ENCODE measurements at places on chromosomes 11 and 22. TPM values are rescaled to one million over a fixed set of nuclear protein-coding genes. Genes with fewer than 3 reads are reported as not detected.

- no peak for DNase-seq
Observed at GRCh38 chr22:44363013-44363979, 50.5 kb upstream of the SHISAL1 start.

The SCO2 gene
- 1.0 TPM for polyA plus RNA-seq

DNA sequence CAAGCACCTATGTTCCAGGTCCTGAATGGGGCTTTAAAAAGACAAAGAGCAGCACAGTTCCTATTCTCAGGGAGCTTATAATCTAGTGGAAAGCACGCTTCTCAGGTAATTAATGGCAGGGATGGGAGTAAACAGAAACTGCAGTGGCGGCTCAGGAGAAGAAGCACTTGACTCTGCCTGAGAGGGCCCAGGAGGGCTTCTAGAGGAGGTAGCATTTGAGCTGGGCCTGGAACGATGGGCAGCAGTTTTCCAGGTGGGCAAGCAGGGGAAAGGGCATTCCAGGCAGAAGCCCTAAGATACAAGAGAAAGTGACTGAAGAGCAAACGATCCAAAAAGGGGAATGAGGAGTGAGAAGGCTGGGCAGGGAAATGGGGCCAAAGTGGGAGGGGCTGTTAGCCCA lies 37.1 kb upstream of the CHST1 start:
- no peak for DNase-seq

- no peak for DNase-seq
Observed at GRCh38 chr11:110000031-110000502, 93.1 kb upstream of the ZC3H12C start.

DNA sequence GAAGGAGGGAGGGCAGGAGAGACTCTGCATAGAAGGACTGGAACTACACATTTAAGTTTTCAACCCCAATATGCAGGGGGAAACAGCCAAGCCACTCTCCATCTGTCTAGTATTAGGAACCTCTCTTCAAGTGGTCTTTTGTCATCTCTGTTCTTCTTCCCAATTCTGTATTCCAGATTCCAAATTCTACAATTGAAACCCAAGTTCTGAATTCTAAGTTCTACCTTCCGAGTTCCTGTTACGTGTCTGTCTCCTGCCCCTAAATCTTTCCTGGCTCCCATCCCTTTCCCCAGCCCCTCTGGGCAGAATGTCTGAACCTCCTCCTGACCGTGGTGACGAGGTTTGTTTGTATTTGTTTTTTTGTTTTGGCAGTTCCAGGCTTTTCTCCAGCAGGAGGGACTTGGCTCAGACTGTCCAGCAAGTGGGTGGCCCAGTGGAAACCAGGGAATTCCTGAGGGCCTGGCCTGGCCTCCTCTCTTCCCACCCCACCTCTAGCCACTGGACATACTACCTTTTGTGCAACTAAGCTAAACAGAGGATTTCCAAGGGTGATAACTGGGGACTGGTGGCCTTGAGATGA lies 1.6 kb upstream of the THOC5 start:
- no peak for DNase-seq

DNA sequence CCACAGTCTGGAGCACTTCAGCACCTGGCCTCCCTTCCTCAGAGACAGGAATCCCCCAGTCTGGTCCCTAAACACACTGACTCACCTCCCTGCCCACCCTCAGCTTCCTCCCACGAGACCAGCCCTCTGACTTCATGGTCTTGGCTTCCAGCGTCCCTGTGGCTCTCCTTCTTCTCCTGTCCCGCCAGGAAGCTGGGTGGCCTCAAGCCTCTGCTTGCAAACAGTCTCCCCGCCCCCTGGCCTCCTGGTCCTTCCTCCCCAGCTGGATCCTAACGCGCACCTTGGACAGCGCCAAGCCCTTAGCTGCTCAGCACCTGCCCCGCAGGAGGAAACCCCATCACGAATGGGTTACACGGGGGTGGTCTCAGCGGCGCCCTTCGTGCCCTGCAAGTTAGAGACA lies 4.5 kb downstream of the NCF4 start:
- no peak for DNase-seq

DNA sequence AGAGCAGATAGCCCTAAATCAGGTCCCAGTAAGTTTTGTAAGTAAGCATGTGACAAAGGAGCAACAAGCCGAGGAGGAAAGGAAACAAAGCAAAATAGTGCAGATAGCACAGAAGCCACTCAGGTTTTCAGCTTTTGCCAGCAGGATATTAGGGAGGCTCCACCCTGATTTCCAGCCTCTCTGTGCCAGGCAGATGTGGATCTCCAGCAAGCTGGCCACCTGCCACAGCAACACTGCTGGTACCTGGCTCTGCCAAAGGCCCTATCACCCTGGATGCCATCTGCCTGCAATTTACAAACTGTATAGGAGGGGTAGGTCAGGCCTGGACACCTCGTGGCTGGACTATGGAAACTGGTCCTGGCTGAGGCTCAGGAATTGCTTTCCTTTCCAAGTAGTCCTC lies 12.2 kb upstream of the NNMT start:
- no peak for DNase-seq

GRCh38 chr11:23021287-23021863 lies 161.1 kb upstream of the CCDC179 start:
- peak; percentile 36 for DNase-seq

- no peak for DNase-seq
Observed at GRCh38 chr11:2752923-2753322, 53.1 kb upstream of the KCNQ1OT1 start.

- DNase-seq = no peak
Observed at GRCh38 chr22:46963672-46964545, 201.5 kb downstream of the TBC1D22A start.

The CCDC73 gene
- not detected for polyA plus RNA-seq

GRCh38 chr22:50217543-50218152 lies 16.8 kb downstream of the SELENOO start:
- no peak for DNase-seq

DNA sequence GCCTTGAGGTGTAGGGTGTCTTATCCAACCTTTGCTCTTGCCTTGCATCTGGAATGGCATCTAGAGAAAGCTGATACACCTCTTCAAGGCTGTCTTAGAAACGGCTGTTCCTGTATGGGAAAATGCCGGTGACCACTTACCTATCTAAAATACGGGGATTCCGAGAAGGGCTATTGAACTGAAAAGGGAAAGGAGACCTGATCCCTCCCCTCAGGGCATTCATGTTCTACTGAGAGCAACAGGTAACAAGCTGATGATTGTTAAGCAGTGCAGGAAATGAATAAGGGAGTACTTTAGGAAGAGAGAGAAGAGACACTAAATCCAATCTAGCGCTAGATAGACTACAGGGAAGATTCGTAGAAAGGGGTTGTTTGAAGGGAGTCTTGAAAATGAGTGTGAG lies 1388.1 kb downstream of the FAM181B start:
- DNase-seq = no peak

DNA sequence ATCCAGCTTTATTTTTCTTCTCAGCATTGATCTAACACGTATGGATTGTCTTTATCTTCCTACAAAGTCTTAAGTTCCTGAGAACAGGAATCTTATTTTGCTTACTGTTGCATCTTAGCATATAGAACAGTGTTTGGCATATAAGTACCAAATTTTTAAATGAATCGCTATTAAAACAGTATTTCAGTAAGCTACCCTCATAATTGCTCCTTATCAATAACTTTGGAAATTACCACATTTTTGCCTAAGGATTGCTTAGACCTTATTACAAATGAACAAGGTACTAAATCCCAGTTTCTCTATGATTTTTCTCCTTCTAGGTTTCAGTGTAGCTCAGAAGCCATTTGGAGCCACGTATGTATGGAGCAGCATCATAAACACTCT lies 9.7 kb downstream of the DEPDC7 start:
- no peak for DNase-seq

DNA sequence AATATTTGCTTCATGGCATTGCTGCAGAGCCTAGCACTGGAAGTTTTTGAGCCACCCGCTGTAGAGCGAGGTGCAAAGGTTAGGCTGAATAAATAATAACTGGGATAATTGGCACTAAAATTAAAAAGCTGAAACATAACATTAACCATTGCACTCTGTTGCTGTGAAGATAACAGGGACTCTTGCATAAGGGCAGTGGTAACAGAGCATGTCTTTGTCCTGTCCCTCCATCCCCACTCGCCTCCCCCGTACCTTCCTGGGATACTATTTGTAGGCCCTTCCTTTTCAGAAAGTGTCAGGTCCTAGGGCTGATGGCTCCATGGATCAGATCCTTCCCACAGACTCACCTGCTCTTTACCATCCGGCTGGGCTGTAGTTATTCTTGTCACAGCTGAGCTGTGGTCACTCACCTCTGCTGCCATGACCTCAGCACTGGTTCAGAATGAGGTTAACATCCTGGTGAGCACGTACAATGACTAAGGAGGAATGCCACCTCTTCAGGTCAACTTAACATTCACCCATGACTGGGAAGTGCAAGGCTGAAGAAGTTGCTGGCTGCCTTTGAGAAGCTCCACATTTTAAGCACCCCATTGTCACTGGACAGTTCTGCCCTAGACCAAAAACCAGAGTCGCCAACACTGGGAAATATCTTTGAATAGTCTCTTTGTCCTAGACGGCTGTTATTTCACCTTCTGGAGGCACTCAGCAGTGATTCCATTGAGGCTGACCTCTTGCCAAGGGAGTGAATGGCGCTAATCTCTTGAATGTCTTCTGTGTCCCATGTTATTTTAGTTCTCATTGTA lies 103.2 kb upstream of the KIRREL3 start:
- DNase-seq = no peak

The TRIM49D1 gene
- not detected for polyA plus RNA-seq

GRCh38 chr11:67640758-67641337 lies 1.3 kb upstream of the TBX10 start:
- no peak for DNase-seq

The MPPED2 gene
- not detected for polyA plus RNA-seq

DNA sequence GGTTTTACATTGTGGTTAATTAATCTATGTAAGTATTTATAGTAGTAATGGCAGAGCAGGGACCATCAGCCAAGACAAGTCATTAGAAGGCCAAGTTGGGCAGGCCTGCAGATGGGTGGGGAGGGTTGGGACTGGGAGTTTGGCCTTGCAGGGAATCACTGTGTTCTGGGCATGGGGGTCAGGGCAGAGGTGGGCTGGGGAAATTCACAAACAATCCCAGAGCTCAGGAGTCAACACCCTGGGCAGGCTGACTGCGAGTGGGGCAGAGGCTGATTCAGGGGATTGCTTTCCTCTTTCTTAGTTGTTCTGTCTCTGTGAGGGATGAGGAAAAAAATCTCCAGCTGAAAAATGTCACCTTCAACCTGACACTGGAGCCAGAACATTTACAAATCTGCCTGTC lies 322.5 kb downstream of the NTM start:
- DNase-seq = no peak

The PTGDR2 gene
- 1.9 TPM for polyA plus RNA-seq

DNA sequence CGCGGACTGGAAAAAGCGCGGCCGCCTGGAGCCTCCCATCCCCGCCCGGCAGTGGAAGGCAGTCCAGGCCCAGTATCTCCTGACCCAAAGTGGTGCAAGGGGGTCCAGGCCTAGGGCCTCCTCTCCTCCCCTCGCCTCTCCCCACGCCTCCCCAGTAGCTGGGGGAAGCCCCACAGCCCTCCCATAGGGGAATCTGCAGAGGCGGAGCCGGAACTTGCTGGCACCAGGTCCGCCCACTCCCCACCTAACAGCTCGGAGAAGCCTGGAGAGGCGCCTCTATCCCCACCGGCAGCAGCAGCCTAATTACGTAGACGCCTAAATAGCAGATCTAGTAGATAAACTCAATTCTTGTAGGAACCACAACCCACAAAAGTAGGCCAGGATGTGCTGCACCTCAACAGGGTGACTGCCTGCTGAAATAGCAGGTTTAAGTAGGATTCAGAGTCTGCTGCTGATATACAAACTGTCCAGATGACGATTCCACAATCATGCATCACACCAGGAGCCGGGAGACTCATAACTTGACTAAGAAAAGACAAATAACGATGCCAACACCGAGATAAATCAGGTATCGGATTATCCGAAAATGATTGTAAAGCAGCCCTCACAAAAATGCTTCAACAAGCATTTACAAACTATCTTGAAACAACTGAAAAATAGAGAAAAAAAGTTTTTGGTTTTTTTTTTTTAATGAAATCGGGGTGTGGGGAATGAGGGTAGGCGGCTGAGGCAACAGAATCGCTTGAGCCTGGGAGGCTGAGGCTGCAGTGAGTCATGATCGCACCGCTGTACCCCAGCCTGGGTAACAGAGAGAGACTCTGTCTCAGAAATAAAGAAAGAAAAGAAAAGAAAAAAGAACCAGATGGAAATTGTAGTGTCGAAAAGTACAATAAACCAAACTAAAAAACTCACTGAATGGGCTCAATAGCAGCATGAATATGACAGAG lies 11.4 kb upstream of the BRD1 start:
- DNase-seq = no peak

The PGA5 gene
- not detected for polyA plus RNA-seq

DNA sequence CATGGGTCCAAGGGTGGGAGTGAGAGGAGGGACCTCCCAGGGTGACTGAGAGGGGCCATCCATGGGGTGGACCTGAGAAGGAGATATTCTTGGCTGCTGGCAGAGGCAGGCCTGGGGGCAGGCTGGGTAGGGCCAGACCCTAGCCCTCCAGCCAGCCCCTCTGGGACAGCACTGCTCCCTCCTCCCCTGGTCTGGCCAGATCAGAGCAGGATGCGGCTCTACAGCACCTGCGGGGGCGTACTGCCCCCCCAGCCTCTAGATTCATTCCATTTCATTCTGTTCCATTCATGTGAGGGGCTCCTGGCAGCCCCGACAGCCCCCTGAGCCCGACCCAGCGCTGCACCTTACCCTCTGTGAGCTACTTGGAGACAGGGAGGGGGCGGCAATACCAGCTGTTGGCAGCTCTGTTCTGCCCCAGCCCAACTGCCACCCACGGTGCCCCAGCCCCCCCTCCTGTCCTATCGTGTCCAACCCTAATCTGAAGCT lies 34.3 kb upstream of the MYRF start:
- no peak for DNase-seq

The CHRM1 gene
- not detected for polyA plus RNA-seq
